ENCODE measurements at places on chromosomes 13 and 19.
A peak's percentile ranks its signal among the peaks of the same experiment; 100 is the strongest.

DNA sequence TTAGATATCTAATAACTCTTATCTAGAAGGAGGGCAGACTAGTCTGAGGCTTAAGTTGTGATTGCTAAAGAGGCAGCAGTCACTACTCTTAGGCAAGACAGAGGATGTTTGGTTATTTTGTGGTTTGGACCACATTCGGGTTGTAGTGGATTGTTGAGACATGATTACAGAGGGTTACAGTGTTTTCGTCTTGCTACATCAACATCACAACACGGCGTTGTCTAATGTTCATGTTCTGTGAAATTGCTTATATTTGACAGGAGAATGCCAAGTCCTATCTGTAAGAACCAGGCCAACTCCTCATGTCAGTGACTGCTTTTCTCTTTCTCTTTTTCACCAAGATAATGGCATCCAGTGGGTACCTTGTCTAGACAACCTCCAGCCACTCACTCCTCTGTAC is 16.8 kb upstream of the TM9SF2 start:
- DNase-seq: peak; percentile 93

DNA sequence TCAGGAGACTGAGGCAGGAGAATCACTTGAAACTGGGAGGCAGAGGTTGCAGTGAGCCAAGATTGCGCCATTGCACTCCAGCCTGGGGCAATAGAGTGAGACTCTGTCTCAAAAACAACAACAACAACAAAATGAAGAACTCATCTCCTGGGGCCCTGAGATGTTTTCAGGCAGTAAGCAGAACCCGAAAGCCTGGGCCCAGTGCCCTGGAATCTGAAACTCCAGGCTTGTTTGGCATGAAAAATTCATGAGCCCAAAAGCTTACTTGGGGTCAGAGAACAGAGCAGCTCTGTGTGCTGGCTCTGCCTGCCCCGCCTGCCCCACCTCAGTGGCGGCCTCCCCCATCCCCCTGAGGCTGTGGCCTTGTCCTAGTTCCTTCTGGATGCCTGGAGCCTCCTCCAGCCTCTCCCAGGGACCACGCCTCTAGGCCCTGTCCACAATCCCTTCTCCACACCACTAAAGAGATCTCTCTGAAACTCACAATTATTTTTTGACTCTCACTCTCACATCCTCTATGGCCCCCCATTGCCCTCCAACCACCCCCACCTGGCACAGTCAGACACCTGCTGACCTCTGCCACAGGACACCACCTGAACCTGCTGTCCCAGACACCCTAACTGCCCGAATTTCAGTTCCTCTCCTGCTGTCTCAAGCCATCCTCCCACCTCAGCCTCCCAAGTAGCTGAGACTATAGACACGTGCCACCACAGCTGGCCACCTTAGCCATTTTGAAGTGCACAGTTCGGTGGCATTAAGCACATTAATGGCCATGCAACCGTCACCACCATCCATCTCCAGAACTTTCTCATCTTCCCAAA is 6.9 kb upstream of the AP1M2 start:
- no peak for DNase-seq

DNA sequence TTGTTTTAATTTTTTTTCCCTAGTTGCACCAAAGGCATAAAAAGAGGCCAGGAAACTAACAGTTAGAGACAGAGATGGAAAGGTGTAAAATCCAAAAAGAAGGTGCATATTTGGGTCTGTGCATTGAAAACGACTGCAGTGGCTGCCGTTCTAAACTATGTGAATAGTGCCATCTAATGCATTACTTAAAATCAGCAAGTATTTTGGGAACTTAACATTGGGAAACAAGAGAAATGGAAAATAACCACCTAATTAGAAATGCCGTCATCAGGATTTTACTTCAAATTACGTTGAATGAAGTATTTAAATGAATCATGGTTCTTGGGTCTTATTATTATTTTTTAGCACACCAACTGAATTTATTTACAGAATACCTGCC is 189.5 kb upstream of the MIR17HG start:
- DNase-seq: no peak

- DNase-seq: no peak
Observed at GRCh38 chr19:32082028-32082427, 263.4 kb upstream of the ZNF507 start.

- DNase-seq: no peak
Observed at GRCh38 chr19:4115050-4115817, 8.7 kb downstream of the MAP2K2 start.

- DNase-seq: no peak
Observed at GRCh38 chr13:104301171-104301975, 1235.2 kb upstream of the SLC10A2 start.

GRCh38 chr13:113275387-113275786 is 21.7 kb upstream of the LAMP1 start:
- DNase-seq: no peak

DNA sequence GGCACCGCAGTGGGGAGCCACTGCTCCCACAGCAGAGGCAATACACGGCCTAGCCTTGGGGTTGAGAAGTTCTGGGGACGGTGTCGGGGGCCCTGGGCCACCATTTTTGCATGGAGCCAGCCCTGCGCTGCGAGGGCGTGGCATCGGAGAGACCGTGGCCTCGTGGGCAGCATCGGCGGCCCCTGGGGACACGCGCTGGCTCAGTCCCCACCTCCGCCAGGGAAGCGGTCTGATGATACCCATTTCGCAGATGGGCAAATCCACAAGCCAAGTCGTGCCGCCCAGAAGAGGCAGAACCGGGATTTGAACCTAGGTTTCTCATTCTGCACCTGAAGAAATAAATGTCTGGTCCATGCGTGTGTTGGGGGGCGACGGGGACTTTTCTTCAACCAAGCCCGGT is 1.2 kb upstream of the UPK1A start:
- no peak for DNase-seq

- peak; percentile 59 for DNase-seq
Observed at GRCh38 chr13:21478881-21479808, 20.0 kb upstream of the ZDHHC20 start.

All from GF-D8 (cell line).